NCI-H446 (cell line): ENCODE measurements at places on chromosomes 7 and 10.

DNA sequence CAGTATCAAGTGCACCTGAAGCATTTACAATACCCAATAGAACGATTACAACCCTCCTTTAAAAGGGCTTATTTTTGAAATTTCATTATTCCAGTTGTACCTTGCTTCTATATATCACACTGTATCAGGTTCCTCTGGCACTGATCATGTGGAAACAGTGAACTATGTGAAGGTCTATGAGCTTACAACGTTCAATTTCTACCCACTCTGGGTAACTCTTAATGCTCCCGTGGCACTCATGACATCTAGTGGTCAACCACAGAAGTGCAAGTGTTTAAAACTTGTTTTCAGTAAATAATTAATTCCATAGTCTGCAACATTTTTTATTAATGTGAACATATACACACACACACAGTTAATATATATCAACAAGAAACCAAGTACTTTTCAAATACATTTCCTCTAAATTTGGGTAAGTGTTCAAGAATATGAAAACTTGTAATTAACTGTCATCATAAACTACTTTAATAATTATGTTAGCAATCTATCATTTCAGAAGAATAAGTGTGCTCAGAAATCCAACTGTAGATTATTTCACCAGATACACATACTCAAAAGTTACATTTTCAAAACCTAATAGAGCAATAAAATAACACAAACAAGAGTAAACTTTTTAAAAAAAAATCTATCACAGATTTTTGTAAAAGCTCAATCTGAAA lies 61.0 kb downstream of the MPP7 start:
- DNase-seq = no peak

- no peak for DNase-seq
Measured at GRCh38 chr10:24606021-24606420, 117.7 kb downstream of the ARHGAP21 start.

GRCh38 chr7:76057813-76058145 lies 9.9 kb downstream of the MDH2 start:
- no peak for DNase-seq

GRCh38 chr7:95047291-95047690 lies 139.9 kb downstream of the PPP1R9A start:
- DNase-seq = no peak

DNA sequence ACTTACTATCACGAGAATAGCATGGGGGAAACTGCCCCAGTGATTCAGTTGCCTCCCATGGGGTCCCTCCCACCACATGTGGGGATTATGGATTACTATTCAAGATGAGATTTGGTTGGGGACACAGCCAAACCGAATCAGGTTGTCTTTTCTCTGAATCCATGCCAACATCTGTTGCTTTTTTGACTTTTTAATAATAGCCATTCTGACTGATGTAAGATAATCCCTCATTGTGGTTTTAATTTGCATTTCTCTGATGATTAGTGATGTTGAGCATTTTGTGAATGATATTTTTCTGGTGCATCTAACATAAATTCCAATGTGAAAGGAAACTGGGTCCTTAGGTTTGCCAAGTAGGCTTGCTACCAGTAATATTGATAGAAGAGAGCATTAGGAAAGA lies 69.0 kb upstream of the ARHGAP21 start:
- DNase-seq = no peak

- peak; percentile 1 for DNase-seq
Measured at GRCh38 chr10:94403380-94404213, 1.3 kb downstream of the TBC1D12 start.

DNA sequence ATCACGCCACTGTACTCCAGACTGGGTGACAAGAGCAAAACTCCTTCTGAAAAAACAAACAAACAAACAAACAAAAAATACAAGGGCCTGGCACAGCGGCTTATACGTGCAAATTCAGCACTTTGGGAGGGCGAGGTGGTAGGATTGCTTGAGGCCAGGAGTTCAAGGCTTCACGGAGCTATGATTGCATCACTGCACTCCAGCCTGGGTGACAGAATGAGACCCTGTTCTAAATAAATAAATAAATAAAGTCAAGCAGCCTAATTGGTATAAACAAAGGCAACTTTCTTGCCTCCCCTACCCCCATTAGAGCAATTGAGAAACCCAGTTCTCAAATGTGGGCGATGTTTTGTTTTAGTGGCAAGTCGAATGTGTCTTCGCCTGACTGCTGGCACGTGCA lies 26.3 kb upstream of the KPNA7 start:
- no peak for DNase-seq

- DNase-seq = no peak
Measured at GRCh38 chr10:65360497-65360896, 1565.3 kb upstream of the LRRTM3 start.

DNA sequence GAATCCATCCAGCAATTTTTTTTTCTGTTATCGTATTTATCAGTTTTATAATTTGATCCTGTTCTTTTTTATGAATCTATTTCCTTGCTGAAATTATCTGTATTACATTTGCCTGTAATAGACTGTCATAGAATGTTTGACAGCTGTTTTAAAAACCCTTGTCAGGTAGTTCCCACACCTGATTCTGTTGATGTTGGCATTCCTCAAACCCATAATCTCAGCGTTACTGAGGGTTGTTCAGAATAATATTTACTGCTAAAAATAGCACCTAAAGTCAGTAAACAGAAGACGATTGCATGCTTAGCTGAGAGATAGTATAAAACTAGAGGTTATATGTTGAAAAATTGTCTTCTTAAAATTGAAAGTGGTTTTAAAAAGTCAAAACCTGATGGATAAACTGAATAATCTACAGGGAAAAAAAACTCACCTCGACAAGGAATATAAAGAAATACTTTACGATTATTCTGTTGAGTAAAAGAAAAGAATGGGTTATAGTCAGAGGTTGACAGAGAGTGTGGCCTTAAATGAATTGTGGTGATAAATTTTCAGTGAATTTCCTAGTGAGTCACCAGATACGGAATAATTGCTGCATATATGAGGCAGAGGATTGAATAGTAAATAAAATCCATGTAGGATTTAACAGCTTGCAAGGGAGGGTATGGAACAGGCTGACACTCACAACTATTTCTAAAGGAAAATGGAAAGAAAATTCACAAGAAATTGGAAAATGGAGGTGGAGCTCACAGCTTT lies 824.1 kb upstream of the IGFBP3 start:
- no peak for DNase-seq

DNA sequence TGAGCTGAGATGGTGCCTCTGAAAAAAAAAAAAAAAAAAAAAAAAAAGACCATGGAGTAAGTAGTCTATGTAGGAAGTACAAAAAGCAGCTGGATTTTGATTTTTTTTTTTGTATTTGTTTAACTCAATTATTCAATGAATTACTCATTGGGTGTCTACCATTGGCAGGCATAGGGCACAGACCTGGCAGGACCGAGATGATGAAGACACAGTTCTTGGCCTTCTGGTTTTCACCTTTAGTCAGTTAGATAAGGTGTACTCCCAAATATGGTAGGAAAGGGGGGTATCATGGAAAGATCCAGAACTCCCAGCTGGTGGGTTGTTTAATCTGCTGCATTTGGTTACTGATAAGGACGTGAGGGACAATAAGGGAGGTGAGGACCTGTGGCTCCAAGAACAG lies 97.1 kb upstream of the NMT2 start:
- DNase-seq = no peak

GRCh38 chr7:148151778-148152177 lies 438.8 kb upstream of the C7orf33 start:
- DNase-seq = no peak

GRCh38 chr7:75546237-75547015 lies 54.3 kb downstream of the SPDYE5 start:
- no peak for DNase-seq

- DNase-seq = no peak
Measured at GRCh38 chr7:149595541-149595940, 97.9 kb upstream of the ZNF746 start.

DNA sequence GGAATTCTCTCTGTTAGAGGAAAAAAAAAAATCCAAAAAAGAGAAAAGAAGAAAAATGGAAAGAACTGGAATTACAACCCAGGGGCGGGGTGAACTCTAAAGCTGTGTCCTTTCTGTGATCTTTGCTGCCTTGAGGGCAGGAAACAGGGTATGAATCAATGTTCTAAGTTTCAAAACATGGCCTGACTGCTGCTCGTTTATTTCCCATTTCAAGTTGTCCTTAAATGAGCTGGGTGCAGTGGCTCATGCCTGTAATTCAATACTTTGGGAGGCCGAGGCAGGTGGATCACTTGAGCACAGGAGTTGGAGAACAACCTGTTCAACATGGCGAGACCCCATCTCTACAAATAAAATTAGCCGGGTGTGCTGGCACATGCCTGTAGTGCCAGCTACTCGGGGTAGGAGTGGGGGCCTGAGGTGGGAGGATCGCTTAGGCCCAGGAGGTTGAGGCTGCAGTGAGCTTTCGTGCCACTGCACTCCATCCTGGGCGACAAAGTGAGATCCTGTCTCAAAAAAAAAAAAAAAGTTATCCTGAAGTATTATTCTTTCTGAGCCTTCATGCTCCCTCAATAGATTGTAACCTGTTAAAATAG lies 24.7 kb upstream of the TFAM start:
- no peak for DNase-seq

- no peak for DNase-seq
Measured at GRCh38 chr7:131826960-131827359, 270.5 kb upstream of the PODXL start.

DNA sequence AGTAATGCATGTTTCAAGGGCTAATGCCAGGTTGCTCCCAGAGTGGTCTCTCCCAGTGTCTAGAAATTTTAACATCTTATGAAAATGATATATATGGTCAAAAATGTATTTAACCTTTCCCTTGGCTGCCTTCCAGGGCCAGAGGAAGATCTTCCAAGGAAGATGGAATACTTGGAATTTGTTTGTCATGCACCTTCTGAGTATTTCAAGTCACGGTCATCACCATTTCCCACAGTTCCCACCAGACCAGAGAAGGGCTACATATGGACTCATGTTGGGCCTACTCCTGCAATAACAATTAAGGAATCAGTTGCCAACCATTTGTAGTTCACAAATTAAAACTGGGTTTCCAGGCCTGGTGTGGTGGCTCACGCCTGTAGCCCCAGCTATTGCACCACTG lies 9.0 kb downstream of the GATAD1 start:
- no peak for DNase-seq

DNA sequence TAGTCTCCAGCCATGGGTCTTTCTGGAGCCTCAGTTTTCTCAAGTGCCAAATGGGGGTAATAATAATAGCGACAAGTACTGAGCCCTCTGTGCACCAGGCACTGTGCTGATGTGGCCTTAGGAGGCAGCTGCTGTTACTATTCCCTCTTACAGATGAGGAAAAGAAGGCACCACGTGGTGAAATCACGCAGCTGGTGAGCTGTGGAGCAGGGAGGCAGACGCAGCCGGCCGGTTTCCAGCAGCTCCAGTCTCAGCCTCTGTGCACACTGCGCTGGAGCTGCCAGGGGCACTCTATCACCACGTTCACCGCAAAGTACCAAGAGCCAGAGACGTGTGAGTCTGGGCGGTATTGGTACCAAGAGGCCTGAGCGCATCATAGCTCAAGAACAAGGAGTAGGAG lies 9.6 kb downstream of the PYROXD2 start:
- DNase-seq = no peak

DNA sequence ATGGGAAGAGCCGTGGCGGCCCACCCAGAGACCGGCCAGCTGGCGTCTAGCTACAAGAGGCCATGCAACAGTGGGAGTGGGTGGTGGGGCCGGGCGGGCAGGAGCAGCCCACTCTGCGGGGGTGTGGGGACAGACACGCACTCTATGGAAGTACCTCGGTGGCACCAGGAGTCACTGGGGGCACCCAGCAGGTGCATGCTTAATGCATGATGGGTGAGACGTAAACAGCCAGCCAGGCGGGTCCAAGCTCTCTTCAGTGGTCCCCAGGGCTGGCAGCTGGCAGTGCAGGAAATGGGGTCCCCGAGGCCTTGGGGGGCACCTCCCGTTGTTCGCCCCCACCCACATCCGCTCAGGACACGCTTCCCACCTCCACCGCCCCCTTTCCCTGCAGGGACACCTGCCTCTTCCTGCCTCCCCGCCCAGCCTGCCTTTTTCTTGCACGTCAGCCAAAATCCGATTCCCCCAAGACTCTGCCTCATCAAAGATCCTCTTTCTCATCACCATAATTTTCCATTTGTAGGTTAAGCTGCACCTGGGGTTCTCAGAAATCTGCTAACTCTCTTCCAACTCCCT lies 22.6 kb upstream of the PSMG3 start:
- no peak for DNase-seq

DNA sequence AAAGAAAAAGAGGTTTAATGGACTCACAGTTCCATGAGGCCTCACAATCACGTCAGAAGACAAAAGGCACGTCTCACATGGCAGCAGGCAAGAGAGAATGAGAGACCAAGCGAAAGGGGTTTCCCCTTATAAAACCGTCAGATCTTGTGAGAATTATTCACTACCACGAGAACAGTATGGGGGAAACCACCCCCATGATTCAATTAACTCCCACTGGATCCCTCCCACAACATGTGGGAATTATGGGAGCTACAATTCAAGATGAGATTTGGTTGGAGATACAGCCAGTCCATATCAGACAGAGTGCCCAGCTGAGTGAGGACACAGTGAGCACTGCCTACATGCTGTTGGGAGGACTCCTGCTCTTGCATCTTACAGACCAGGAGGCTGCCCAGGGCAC lies 148.4 kb downstream of the TEX36 start:
- no peak for DNase-seq

- DNase-seq = no peak
Measured at GRCh38 chr7:27250557-27251070, 8.0 kb downstream of the EVX1 start.

DNA sequence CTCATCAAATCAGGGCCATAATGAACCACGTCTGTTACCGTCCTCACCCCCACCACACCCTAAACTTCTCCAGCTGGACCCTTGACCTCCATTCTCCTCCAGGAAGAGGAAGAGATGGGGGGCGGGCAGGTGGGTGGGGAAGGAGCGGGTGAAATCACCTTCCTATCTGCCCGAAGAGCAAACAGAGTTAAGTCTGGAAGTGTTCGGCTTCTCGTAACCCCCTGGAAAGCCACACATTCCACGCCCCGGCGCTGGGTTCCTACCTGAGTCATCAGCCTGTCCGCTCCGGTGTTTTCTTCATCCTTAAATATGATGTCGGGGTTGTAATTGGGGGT lies 736 bp downstream of the SHH start:
- no peak for DNase-seq

GRCh38 chr10:132547421-132547861 lies 9.9 kb downstream of the INPP5A start:
- DNase-seq = no peak

DNA sequence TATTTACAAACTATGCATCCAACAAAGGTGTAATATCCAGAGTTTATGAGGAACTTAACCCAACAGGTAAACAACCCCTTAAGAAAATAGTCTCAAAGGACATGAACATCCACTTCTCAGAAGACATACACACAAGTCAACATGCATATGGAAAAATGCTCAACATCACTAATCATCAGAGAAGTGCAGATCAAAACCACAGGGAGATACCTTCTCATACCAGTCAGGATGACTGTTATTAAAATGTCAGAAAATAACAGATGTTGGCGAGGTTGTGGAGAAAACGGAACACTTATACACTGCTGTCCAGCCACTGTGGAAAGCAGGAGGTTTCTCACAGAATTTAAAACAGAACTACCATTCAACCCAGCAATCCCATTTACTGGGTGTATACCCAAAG lies 84.0 kb downstream of the ADD3 start:
- no peak for DNase-seq
